Activated T-cell treated with anti-CD3 and anti-CD28 coated beads, Interleukin-2, amount 50 U/mL, for 4 hours (primary cell): ENCODE measurements at places on chromosomes 11 and 22. TPM values are rescaled to one million over a fixed set of nuclear protein-coding genes. Genes with fewer than 3 reads are reported as not detected.

- no peak for DNase-seq
Measured at GRCh38 chr22:47630741-47631534, 868.5 kb downstream of the TBC1D22A start.

The BTG4 gene
- total RNA-seq = 0.43 TPM

- no peak for DNase-seq
Measured at GRCh38 chr11:1149545-1149944, 8.2 kb upstream of the MUC5AC start.

- no peak for DNase-seq
Measured at GRCh38 chr11:117591316-117592039, 205.5 kb downstream of the DSCAML1 start.

DNA sequence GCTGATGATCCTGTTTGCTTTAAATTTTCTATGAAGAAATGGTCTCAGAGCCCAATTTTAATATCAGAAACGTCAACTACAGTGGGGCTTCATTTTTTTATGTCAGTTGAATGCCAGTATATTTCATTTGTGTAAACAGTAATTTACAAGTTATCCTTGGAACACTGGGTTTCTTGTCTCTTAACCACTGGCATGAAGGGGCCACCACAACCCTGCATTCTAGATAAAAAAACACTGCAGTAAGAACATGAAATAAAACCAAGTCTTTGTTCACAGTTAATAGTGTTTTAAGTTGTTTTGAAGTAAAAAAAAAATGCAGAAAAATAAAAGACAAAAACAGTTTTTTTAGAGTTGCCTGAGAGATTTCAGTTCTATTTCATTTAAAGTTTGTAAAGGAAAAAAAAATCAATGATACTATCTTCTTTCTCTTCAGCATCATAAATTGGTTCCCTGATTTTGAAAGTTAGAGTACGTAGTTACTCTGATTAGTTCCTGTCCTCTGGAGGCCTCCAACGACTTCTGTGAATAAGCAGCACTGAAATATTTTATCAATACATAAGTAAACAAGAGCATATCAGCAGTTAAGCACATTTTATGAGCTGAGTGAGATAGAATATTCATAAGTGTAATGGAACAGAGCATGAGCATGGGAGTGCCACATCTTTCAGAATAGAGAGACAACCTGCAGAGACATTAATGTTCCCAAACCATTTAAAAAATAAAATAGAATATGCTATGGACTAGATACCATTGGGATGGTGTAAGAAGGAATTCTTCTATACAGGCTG is 7.8 kb upstream of the DDI1 start:
- no peak for DNase-seq

DNA sequence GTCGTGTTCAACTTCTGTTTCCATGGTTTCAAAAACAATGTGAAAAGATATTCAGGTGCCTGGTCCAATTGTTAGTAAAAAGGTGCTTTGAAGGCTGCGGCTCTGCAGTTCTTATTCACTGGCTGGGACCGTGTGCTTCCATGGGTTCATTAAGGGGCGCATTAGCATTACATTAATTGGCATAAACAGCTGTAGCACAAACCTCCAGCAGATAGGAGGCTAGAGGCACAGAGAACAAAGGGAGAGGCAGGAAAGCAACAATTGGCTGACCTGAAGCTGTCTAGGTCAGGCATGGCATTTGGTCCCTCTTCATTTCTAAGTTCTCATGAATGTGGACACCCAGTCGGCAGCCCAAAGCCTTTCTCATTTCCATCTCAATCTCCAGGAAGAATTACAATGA is 16.6 kb downstream of the PAK1 start:
- no peak for DNase-seq

DNA sequence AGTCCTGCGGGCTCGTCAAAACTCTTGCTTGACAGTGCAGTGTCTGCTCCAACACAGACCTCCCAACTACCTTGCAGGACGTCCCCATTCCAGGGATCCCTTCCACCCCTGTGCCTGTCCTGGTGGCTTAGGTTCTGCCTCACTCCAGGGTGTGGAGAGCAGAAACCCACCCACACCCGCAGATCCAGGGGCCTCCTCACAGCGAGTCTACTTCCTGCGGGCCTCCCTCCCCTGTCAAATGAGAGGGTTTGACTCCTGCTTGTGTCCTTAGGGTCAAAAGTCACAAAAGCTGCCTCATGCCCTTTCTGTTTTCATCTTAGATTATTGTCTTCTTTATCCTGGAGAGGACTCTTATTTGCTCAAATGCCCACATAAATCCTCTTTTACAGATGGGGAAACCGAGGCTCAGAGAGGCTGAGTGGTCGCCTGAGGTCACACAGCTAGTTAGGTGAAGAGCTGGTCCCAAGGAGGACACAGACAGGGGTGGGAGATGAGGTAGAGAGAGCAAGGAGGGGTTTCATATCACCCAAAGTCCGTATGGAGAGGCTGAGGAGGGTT is 81.1 kb upstream of the KCNQ1OT1 start:
- DNase-seq = peak; percentile 2

DNA sequence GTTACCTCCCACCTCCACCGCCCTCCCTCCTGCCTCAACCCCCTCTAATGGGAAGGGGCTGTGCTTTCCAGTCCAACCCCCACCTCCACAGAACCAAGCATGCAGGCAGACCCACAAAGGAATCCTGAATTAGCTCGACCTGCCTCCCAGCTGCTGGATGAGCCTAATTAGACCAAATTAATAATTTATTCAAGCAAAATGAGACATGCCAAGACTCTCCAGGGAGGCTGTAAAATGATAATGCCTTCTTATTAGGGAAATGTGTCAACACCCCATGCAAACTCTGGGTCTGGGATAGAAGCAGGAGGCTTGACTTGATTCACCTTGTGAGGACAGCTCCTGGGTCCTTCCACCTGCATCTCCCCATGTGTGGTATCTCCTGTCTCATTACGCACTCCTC is 59.4 kb upstream of the HMGXB4 start:
- DNase-seq = no peak

GRCh38 chr11:102346748-102347461 is at the start of gene BIRC2:
Gene BIRC2, plus strand, starts transcription at chr11:102347214. Its CDS starts 2,641 bp downstream, at chr11:102349855.
- DNase-seq = peak; percentile 94

The LDLRAD3 gene
- total RNA-seq = 0.71 TPM

DNA sequence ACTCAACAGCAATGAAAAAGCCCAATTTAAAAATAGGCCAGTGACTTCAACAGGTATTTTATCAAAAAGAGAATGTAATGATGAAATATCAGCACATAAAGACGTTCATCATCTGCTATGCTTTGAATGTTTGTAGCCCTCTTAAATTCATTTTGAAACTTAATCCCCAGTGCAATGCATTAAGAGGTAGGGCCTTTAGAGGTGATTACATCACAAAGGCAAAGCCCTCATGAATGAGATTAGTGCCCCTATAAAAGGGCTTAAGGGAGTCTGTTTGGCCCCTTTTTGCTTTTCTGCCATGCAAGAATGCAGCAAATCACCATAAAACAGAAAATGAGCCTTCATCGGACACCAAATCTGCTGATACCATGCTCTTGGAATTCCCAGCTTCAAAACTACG is 637.0 kb downstream of the DLG2 start:
- no peak for DNase-seq

- no peak for DNase-seq
Measured at GRCh38 chr11:34149274-34149673, 43.8 kb downstream of the NAT10 start.

DNA sequence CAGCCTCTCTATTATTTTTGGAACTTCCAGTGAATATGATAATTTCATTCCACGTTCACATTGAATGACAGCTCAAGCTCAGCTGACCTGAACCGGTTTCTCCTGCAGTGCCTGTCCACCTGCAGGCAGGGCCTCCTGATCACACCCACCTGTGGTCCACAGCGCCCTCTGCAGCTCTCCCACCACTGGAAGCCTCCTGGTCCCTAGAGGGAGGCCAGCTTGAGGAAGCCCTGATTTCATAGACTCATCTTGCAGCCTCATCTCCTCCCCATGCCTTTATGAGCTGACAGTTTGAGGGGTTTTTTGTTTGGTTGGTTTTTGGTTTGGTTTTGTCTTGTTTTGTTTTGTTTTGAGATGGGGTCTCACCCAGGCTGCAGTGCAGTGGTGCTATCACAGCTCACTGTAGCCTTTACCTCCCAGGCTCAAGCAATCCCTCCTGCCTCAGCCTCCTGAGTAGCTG is 29.9 kb upstream of the MALAT1 start:
- peak; percentile 50 for DNase-seq

The TP53AIP1 gene
- total RNA-seq = not detected

DNA sequence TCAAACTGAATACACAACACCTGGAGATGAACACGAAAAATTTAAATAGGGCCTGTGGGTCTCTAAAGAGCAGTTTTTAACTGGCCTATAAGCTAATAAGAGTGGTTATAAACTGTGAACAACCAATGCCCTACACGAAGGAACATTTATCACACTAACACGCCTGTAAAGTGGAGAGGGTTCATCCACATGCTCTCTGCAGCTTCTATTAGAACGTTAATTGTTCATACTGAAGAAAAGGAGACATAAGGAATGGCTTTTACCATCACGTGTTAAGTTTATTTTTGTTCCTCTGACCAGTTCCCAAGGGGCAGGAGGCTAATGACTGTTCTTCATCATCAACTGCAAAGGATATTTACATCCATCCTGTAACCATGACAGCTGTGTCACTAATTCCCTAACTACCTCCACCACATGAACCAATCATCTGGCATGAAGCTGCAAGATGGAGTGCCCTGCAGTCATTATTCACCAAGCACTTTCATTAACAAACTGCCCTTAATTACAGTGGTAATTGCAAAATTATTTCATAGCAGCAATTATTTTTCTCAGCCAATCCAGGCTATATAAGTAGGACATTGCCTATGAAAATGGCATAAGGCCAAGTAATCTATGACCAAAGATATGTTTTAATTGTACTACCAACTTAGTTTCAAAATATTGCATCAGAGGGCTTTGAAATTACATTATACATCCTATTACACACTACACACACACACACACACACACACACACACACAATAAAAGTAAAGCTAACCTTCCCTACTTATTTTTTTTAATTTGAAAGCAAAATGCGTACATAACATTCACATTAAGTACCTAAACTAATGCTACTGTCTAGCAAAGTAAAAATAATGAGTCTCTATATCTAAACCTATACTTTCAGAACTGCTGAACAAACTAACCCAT is 186.7 kb downstream of the CADM1 start:
- DNase-seq = no peak

DNA sequence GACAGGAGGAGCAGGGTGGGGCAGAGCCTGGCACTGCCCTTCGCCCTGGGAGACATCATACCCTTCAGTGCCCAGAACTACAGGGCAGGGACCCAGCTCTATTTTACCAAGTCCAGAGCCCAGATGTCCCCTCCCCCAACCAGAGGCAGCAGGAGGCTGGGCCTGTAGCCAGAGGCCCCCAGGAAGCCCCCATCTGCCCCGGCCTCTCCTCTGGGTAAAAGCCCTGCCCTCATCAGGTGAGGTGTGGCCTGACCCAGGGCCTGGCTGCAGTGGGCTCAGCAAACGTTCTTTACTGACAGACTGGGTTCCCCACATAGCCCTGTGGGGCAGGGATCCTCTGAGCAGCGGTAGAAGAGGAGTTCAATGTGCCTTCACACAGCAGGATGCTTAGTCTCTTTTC is 51.8 kb upstream of the SLC22A12 start:
- DNase-seq = no peak

- no peak for DNase-seq
Measured at GRCh38 chr11:113458189-113458588, 17.0 kb downstream of the DRD2 start.

The OR52I2 gene
- total RNA-seq = not detected

The OR52I1 gene
- not detected for total RNA-seq

DNA sequence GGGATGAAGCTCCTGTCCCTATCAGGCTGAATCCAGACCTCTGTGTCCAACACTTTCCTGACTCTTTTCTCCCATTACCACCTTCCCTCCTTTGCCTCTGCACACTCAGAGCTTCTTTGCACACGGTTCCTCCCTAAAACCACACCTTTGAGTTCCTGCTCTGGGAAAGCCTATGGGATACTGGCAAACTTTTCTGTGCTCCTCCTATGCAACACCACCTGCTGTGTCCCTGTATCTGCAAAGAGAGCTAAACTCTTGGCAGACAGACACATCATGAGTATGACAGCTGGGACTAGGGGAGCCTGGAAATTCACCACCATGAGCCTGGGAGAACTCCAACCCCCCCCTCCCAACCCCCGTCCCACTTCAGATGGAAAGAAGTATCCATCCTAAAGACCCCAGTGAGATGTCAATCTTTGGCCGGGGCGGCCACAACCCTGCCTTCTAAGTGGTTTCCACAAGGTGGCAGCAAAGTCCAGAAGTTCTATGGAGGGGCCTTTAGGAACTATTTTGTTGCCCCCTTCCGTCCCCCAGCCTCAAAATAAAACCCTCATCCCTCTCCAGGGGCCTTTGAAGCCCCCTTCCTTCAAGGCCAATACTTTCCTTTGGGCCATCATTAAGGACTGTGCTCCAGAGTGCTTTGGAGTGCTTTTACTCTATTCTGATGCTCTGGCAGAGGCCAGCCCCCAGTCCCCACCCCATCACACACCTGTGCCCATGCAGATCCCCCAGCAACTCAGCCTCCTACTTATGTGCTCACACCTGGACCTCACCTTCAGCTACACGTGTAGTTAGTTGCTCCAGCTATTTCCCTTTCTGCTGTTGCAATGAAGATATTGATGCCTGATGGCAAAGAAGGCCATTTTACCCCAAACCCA is 19.4 kb downstream of the HTR3A start:
- peak; percentile 25 for DNase-seq

The APOBEC3C gene
- total RNA-seq = 53.7 TPM

- no peak for DNase-seq
Measured at GRCh38 chr11:115767047-115767802, 263.0 kb upstream of the CADM1 start.

The TRPM5 gene
- total RNA-seq = not detected

GRCh38 chr22:50705219-50705691 is 32.6 kb downstream of the SHANK3 start:
- no peak for DNase-seq

DNA sequence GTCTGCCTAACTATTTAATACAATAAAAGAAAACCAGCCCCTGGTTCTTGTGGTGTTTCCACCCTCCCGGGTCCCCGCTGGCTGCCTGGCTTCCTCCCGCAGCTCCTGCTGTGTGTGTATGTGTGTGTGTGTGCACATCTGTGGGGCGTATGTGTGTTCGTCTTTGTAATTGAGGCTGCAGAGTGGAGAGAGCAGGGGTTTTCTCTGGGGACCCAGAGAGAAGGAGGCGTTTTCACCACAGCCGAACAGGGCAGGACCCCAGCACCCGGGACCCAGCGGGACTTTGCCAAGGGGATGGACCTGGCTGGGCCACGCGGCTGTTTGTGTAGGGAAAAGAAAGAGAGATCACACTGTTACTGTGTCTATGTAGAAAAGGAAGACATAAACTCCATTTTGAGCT is 42.7 kb downstream of the IGLL1 start:
- DNase-seq = no peak

The SLC35E4 gene
- total RNA-seq = 10.9 TPM

DNA sequence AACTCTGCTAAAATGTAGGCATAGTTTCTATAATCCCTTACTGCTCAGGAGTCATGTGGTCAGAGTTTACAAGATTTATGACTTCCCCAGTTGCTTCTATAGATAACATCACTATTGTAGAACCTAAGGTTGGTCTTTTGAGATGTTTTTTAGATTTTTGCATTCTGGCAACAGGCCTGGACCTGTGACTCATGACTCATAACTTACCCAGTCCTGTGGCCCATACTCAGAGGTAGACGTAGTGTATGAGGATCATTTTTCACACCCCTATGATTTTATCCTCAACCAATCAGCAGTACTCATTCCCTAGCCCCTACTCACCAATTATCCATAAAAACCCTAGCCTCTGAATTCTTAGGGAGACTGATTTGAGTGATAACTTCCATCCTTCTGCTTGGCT is 384.4 kb upstream of the DDI1 start:
- no peak for DNase-seq

- DNase-seq = no peak
Measured at GRCh38 chr22:44411226-44412135, 86.6 kb downstream of the RTL6 start.
